Vagina (tissue), 2 donors: ENCODE measurements at places on chromosomes 11 and 22.

DNA sequence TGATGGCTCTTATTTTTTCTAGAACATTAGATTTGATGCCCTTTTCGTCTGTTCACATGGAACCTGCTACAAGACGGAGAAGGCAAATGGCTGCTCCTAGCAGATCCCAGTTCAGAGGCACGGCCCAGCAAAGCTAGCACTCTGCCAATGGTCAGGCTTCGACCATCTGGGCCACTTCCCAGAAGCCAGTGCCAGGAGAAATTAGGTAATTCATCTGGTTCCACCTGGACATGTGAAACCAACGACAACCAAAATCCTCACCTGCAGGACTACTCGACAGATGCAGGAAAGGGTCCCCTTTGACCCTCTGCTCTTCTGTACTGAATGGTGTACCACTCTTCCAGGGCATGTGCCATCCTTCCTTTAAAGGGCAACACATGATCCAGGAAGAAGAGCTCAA is 25.4 kb downstream of the MICAL3 start:
- DNase-seq: no peak

DNA sequence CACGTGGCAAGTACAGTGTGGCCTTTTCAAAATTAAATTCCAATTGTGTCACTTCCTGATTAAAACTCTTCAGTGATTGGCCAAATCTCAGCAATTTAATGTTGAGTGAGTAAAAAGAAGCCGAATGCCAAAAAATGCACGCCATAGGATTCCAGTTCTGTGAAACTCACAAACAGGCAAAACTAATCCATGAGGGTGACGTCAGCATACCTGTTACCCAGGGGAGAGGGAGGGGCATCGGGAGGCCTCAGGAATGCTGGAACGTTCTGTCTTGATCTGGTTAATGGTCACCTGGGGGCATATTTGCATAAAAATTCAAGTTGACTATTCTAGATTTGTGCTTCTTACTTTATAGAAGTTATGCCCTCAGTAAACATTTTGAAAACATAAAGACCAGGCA is 39.9 kb upstream of the RAB1B start:
- no peak for DNase-seq

DNA sequence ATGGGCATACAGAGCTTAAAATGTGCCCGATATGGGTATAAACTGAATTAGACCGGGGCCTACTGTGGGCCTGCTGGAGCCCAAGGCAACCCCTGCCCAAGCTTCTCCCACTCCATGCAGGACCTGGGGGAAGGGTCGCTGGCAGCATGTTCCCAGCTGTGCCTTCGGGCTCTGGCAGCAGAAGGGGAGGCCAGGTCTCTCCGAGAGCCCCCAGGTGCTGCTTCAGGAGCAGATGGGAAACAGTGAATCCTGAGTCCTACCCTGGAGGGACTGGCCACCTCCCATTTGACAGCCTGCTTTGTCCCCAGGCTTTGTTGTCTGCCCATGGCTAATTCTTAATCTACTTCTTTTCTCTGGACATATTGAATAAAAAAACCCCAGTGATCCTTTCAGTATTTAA is 315.6 kb upstream of the B3GAT1 start:
- no peak for DNase-seq

GRCh38 chr11:2651826-2652271 is 47.9 kb downstream of the KCNQ1OT1 start:
- no peak for DNase-seq

DNA sequence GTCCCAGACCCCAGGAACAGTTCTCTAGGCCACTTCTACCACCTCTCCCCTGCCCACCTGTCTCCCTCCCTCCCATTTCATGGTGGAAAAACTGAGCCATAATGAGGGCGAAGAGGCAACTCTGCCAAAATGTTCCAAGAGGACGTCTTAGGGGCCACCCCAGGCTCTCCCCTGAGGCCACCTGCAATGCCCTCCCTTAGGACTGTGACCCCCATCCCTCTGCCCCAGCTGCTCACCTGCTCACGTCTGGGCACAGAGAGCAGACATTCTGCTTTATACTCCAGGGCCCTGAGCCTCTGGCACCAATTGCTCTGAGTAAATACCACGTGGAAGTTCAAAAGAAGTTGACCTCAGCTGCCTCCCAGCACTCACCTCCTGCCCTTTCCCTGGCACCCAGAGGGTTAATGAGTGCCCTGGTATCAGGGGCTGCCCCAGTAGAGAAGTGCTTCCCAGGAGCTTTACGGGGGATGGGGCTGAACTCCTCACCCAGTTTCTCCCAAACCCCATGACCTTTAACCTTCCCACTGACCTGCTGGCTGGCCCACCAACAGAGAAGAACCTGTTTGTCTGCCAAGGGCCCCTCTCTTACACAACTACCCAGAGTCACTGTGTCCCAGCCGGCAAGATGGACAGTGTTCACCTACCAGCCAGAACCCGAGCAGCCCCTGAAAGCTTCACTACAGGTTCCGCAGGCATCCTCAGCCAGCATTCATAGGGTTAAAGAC is 627 bp upstream of the APOA5 start:
- DNase-seq: no peak

GRCh38 chr11:44943696-44944095 is 7.0 kb downstream of the TP53I11 start:
- DNase-seq: no peak

DNA sequence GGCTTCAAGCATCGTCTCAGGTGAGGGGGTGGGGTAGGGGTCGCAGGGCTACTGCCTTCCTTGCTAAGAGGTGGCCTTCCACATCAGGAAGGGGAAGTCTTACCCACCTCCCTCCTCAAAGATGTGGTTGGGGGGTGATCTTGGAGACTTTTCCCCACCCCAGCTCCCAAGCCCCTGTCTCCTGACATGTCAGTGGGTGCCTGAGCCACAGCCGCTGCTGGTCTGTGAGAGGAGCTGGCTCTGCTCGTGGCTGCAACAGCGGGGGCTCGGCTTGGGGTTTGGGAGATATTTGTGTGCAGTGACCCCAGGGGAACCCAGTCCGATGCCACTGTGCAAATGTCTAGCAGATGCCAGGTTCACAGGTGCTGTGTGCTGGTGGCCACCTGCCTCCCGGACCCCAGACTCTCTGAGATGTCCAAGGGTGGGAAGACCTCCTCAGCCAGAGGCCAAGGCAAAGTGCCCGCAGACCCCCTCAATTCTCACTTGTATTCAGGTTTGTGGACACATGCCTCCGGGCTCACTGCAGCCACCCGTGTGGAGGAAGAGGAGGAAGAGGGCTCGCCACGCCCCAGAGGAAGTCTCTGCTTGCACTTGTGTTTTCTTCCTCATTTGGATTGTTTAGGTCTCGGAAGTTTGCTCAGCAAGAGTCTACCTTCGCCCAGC is 1.9 kb downstream of the KCNQ1 start:
- no peak for DNase-seq

GRCh38 chr11:94032725-94033124 is 11.6 kb downstream of the HEPHL1 start:
- peak; percentile 54 for DNase-seq

- no peak for DNase-seq
Measured at GRCh38 chr11:64558869-64559268, 32.2 kb upstream of the SLC22A12 start.

DNA sequence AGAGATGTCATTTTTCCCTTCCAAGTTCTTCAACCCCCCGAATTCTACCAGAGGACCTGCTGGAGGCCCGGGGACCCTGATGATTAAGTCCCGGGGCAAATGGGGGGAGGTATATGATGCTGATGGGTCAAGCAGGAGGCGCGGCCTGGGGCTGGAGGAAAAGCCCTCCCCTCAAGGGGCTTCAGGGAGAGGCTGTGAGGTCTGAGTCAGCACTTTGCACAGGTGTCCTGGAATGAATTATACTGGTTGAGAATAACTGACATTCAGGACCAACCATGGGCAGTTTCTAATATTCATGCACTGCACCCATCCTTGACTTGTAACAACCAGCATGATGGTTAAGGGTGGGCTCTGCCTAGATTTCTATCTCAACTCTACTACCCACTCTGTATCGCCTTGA is 146.8 kb upstream of the SYT13 start:
- no peak for DNase-seq

DNA sequence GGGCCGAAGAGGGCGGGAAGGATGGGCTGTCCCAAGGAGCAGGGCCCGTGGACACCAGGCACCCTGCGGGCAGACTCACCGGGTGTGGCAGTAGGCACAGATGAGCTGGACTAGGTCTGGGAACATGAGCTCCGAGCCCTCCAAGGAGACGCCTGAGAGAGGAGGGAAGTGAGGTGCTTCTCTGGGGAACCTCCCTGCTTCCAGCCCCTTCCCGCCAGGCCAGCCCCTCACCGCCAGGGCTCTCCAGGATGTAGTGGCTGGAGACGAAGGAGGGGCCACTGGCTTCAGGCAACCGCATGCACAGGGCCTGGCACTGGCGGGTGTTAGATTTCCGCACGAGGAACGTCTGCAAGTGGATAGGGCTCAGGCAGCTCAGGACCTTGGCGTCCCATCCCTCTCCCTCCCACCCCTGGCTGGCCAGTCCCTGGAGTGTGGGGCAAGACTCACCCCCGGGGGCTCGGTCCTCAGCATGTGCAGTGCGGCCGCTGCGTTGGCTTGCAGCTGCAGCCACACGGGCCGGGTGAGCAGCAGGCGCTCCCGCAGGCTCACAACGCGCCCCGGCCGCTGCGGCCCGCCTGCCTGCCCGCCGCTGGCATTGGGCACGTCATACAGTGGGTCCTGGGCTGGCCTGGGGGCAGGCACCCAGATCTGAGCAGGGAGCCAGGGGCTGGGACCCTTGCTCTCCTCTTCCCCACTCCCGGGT is 552 bp downstream of the RIN1 start:
- no peak for DNase-seq

- no peak for DNase-seq
Measured at GRCh38 chr11:77031599-77031998, 2.6 kb upstream of the B3GNT6 start.

- no peak for DNase-seq
Measured at GRCh38 chr22:44730490-44731356, 21.7 kb upstream of the ARHGAP8 start.

- DNase-seq: no peak
Measured at GRCh38 chr11:64765851-64766665, 6.3 kb upstream of the PYGM start.

DNA sequence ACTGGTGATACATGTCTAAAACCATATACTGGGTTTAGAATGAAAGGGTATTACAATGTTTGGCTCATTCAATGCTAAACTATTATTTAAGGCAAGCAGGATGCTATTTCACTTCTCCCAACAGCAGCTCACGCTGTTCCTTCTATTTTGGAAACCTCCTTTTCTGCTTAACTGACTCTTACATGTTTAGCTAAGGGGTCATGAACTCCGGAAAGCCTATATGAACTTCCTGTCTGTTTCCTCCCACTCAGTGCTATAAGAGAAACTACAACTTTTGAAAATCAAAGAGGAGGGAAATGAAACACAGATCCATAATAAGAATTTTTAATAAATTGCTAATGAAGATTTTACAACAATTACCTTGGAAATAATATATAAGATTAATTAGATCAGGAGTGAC is 30.9 kb downstream of the SLC36A4 start:
- DNase-seq: no peak

GRCh38 chr11:90426442-90426841 is 203.6 kb upstream of the CHORDC1 start:
- DNase-seq: no peak

DNA sequence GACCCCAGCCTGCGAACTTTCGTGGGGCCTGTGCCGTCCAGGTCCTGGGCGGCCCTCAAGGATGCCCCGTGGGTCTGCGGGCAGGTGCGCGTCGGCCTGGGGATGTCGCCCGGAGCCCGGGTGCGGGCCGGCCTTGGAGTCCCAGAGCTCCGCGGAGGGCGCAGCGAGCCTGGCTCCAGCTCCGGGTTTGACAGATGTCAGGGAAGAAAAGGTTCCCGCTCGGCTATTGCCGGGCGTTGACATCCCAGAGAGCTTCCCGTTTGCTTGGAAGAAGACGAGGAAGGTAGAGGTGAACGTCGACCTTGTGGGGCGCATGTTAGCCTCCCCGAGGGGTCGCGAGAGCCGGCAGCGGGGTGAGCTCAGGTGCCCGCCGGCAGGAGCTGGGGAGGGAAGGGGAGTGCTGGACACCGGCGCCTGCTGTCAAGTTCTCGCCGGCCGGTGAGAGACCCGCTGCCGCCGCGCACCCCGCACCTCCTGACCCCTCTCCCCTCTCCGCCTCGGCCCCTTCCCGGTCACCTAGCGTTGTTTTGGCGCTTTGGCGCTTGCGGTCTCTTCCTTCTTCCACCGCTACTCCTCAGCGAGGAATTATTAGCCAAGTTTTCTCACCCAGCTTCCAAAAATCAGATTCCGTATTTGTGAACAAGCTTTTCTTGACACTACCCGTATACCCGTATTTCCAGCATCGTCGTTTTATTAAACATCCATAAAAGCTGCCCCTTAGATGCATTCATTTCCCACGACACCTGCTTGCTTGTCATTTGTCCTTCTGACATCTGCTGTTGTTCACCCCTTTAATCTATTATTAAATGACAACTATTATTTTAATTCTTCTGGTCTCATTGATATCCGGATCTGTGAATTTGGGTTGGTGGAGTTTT is 1.3 kb downstream of the BMAL1 start:
- no peak for DNase-seq

DNA sequence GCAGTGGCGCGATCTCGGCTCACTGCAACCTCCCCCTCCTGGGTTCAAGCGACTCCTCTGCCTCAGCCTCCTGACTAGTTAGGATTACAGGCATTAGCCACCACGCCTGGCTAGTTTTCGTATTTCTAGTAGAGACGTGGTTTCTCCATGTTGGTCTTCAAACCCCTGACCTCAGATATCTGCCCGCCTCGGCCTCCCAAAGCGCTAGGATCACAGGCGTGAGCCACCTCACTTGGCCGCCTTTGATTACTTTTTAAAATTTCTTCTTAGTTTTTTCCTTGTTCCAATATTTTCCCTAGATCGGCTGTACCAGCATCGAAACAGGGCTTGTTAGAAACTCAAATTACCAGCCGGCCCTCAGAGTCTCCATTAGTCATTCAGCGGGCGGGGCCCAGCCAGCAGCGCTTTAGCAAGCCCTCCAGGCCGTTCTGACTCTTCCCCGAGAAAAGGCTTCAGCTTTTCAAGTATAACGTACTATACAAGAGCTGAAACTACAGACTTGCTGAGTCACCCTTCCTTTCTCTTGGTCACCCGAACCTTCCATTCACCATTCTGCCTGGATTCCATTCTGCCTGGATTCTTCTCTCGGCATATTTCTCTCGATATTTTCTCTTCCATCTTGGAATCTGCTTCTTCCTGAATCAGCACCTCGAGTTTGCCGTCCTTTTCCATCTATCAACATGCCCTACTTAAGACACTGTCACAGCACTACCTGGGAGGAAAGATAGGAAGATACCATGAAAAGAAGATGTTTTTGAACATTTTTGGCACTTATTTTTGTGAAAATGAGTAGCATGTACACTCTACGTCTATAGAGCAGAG is 6.7 kb upstream of the CAPRIN1 start:
- no peak for DNase-seq
